Renal cortical epithelial cell (primary cell): ENCODE measurements at places on chromosomes 5 and 9. TPM values are rescaled to one million over a fixed set of nuclear protein-coding genes. Genes with fewer than 3 reads are reported as not detected.

The STPG3 gene
- total RNA-seq: not detected in 2 replicates

The MYMK gene
- total RNA-seq: not detected in 2 replicates

The HMCN2 gene
- total RNA-seq: under 0.01 TPM in 1 of 2 replicates, not detected in the other

The ORM1 gene
- not detected in 2 replicates for total RNA-seq

The IFNA2 gene
- total RNA-seq: not detected in 2 replicates

The TMC1 gene
- total RNA-seq: 0.15 TPM in 1 of 2 replicates, not detected in the other

The MARCOL gene
- total RNA-seq: not detected in 2 replicates
